ENCODE measurements at places on chromosomes 4 and X.

DNA sequence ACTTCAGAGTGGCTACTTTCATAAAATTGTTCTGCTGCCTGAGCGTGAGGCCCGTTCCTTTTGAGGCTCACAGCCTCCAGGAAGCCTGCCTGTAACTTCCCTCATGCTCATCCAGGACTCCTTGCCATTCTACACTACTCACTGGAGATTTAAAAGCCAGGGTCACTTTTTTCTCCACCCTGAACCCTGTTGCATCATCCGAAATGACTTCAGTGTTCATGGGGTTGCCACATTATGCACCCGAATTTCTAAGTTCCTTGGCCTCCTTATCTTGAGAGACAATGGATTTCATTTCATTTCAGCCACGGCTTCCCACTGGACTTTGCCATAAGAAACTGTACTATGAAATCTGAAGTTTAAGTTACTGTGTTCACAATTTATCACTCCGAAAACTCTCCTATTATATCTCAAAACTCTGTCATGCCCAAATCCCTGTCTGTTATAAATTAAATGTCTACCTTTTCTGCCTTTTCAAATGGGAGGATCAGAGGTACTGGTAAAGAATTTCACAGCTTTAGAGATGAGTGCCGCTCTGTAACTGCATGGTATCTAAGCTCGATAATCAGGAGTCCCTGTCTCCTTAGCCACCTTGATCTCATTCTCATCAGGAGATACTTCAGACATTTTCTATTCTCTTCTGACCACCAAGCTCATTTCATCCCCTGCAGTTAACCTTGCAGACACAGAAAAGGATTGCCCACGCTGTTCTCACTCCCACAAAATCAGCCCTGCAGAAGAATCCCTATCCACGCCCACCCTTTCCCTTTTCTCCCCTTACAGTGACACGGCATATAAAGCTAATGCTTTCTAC, 59.9 kb downstream of the TRIML1 start:
- DNase-seq: no peak

DNA sequence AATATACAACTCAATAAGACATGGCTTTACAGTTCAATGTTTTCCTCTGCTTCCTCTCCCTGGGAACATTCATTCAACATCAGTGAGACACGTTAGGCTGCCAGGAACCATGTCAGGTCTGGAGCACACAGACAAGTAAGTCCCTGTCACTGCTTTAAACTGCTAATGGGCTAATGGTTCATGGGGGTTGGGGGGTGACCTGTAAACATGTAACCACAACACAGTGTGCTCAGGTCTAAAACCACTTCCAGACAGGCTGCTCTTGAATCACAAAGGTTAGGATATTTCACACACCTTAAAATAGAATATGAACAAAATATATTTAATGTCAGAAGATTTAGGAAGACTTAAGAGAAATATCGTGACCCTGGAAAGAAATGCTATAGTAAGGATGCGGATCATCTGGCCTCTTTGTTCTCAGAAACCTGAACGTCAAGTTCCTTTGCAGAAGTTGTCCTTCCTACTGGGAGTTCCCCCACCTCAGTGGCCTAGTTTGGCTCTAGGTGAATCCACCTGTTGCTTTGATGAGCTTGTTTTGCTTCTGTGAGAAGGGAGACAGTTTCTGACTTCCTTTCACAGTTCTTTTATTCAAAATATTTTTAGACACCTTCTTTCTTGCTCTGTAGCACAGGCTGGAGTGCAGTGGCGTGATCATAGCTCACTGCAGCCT, 359.9 kb downstream of the UNC5C start:
- no peak for DNase-seq

GRCh38 chr4:10086506-10087120, 30.0 kb downstream of the WDR1 start:
- DNase-seq: no peak

- DNase-seq: peak; percentile 84
Observed at GRCh38 chr4:150578745-150579501, 3.0 kb upstream of the MAB21L2 start.

DNA sequence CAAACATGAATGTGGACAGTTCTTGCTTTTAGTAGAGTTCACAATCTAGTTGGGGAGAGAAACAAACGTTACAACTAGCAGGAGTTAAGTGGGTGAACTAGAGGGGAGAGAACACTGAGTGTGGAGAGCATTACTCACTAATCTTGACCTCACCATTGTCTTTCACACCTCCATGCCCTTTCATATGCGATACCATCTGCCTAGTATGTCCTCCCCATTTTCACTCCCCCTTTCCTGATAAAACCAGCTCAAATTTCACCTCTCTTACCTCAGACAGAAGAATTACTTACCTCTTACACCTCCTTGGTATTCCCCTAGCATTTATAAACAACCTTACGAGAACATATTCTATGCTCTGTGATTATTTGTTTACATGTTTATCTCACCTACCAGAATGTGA, 53.6 kb downstream of the LAS1L start:
- DNase-seq: no peak

DNA sequence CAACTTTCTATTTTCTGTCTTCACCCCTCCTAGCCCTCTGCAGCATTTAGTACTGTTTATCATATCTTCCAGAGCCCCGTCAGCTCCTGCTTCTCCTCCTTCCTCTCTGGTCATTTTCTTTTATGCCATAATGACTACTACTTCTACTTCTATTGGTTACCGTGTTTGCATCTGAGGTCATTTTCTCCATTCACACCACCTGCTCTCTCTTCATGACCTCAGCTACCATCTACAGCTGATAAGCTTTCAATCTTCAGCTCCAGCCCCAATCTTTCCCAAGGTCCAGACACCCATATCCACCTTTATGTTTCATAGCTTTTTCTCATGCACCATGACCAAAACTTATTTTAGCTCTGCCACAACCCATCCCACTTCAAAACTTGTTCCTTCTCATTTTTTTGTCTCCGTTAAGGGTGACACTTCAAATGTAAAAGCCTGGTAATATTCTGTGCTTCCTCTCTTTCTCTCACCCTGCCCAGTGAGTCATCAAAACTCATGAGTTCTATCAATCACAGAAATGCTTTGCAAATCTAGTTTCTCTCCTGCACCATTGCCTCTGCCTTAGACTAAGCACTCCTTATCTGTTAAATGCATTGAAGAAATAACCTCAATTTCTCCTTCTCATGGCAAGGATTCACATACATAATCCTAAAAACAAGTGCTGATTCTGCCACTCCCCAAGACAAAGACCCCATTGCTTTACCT, 71.3 kb upstream of the IQCM start:
- DNase-seq: no peak

DNA sequence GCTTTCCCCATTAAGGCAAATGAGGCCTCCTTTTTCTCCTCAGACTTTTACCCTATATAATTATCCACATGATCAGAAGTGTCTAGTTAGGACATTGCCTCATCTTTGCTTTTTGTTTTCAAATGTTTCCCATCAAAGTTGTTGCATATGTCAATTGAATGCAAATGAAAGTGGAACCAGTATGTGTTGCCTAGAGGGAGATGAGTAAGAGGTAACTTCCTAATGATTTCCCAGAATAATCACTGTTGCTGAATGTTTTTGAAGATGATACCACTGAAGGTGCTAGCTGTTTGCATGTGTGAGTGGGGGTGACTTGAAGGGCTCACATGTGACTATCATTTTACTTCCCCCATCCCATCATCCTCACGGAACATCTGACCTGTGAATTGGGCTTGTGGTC, 33.9 kb downstream of the PAK3 start:
- DNase-seq: no peak

DNA sequence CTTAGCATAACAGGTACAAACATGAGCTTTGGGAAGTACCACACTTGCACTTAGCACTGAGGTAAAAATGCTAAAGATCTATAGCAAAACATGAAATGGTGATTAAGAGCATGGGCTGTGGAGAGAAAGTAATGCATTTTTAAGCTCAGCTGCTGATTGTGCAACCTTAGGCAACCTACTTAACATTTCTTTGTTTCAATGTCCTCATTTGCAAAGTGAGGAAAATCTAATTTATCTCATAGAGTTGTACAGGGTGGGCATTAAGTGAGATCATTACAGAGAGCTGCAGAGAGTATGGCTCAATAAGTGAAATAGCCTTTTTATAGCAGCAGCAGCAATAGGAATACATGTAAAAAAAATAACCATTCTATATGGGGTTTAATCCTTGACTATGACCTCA, 87.0 kb downstream of the PAK3 start:
- no peak for DNase-seq
